Stimulated activated CD4-positive, alpha-beta T cell treated with anti-CD3 and anti-CD28 coated beads, TNF-alpha, amount 100 ng/mL, for 4 hours (primary cell): ENCODE measurements at places on chromosomes 1 and 21.

DNA sequence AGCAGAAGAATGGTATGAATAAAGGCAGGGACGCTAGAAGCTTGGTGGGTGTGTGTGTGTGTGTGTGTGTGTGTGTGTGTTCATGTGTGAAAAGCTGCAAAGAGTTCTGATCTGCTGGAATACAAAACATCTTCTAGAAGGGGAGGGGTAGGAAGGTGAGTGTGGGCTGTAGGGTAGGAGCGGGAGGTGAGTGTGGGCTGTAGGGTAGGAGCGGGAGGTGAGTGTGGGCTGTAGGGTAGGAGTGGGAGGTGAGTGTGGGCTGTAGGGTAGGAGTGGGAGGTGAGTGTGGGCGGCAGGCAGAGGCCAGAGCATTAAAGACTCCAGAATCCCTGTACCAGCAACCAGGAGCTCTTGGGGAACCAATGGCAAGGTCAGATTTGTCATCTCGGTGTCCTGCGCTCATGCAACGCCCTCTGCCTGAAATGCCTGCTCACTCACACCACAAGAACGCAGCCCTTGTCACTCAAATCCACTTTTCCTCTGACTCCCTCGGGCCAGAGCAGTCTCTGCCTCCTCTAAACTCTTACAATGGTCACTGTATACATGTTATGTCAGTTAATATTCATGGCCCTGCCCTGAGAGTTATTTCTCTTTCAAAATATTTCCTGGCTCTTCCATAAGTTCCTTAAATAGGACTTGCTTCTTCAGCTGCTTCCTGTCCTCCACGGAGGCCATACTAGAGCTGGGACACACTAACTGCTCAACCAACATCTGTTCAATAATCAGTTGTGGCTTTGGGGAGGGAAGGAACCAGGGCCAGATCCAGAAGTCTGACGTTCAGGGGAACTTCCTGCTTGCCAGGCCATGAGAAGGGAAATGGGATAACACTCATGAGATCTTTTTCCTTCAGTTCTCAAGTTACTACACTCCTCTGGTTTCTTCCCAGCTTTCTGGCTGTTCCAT, 53.6 kb upstream of the ZNF644 start:
- no peak for DNase-seq

GRCh38 chr1:44784094-44785028, 3.6 kb downstream of the BEST4 start:
- DNase-seq = no peak

DNA sequence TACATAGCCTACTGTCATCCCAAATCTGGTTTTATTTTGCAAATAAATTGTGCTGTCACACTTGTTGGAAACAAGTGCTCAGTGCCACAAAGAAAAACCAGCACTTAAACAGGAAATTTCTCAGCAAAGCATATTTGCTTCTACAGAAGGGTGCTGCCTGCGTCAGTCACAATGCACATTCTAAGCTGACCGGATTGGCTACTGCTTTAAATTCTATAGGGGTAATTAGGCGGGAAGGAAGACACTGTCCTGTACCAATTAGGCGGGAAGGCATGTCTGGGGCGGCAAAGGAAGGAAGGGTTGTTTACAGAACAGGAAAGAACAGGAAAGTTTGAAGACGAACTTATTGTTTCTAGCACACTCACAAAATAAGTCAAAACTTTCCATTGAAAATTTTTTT, 2.8 kb downstream of the IFI16 start:
- DNase-seq = peak; percentile 27

GRCh38 chr1:96882096-96882495, 160.5 kb downstream of the PTBP2 start:
- no peak for DNase-seq

GRCh38 chr1:203551550-203551949, 57.6 kb downstream of the OPTC start:
- no peak for DNase-seq

- no peak for DNase-seq
These were observed 378.5 kb downstream of the SMYD3 start for GRCh38 chr1:246128494-246129069.

DNA sequence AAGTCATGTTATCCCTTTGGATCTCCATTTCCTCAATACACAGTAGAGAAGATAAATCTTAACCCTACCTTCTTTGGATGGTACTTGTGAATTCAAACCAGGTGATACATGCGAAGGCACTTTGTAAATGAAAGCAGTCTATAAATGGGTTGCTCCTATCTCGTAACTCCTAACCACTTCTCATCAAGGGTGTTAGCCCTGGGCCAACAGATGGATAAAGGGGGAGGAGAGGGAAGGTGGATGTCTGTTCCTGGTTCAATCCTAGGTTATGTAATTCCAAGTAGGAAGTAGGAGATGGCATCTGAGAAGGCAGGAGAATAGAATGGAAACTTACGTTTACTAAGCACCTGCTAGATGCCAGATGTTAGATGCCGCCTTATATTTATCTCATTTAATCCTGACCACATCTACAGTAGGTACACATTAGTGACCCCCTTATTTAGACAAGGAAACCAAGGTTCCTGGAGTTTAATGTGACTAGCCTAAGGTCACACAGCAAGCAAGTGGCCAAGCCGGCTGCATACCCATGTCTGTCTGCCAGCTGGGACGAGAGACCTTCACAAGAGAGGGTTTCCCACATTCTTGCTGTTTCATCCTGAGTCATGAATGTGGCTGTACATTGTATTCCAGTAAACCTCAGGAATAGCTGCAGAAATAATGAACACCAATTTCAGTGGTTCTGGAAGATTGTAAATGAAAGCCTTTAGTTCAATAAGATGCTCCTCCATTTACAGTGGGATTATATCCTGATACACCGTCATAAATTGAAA, 47.7 kb downstream of the ELAVL4 start:
- DNase-seq = no peak

DNA sequence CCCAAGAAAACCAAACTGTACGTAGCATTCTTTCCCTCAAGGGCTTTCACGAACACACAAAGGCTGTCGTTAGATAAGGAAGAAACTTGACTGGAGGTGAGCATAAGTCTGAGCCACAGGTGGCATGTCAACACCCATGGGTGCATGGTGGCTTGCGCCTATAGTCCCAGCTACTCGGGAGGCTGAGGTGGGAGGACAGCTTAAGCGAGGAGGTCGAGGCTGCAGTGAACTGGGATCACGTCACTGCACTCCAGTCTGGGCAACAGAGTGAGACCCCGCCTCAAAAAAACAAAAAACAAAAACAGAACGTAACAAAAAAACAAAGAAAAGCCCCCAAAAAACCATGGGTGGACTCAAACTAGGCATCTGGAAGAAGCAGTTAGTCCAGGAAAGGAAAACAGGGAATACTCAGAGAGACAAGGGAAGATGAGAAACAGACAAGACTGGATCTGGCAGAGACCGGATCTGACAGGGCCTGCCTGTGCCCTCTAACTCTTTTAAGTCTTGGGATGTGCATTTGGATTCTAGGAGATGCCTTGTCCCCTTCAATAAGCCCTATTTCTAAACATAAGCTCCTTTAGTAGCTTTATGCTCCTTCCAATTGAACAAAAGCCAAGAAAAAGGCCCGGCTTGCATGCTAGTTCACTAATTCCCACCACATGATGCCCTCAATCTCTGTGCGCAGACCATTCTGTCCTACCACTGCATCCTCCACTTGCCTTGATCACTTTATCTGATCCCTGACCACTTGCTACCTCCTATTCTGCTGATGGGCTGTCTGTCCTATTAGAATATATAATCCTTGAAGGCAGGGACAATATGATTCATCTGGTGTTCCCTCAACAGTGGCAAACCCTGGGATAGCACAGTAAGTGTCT, 73.8 kb downstream of the APP start:
- no peak for DNase-seq

GRCh38 chr1:61808968-61809367, 66.7 kb downstream of the PATJ start:
- no peak for DNase-seq

GRCh38 chr1:1938613-1939295, 19.7 kb upstream of the TMEM52 start:
- no peak for DNase-seq

- no peak for DNase-seq
These were observed 93.9 kb downstream of the SLC45A1 start for GRCh38 chr1:8411803-8412182.

- no peak for DNase-seq
These were observed 71.0 kb downstream of the RALGPS2 start for GRCh38 chr1:178796013-178796412.

DNA sequence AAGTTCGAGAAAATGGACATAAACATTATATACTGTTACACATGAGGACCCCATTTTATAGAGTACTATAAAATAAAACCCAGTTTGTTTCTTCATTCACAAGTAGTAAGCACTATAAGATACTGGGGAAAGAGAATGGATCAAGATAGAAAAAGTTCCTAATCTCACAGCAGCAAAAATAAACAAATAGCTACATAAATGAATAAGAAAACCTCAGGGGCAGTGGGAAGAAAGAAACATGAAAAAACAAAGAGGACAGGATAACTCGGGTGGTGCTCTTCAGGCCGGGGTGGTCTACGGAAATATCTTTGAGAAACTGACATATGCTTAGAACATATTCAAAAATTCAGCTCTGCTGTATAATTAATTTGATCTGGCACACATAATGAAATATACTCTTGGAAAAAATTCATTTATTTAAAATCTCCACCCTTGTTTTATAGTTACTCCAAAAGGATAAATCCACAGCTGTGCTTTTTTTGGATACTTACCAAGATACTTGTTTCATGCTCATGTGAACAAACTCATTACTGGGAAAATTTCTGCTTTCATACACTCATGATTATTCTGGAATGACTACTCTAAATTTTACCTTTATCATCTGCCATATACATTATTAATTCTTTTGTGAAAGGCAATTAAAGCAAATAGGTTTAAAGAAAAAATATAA, 20.0 kb downstream of the CEP170 start:
- DNase-seq = no peak

DNA sequence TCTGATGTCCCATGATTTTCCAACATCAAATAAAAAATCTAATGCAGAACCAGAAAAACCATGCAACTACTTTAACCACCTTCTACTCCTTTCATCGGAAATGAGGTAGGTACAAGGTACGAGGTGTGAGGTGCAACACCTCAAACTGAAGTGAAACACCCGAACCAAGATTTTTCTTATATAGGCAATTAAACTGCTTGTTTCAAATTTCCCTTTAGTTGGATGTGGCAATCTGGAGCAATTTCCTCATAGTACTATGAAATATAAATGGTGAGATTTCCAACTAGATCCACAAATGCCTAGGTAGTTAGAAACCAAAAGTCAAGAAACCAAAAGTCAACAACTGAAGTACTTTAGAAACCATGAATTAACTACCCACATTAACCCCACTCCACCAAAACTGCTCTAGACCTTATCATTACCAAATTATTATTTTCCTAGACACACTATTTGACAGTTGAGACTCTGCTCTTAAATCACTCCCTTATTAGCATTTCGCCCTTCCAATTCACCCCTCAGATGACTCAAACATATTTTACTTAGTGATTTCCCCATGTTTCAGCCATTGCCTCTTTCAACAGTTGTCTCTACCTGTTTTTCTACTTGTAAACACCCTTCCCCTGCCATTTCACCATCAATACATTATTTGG, 37.8 kb downstream of the FUBP1 start:
- DNase-seq = no peak

DNA sequence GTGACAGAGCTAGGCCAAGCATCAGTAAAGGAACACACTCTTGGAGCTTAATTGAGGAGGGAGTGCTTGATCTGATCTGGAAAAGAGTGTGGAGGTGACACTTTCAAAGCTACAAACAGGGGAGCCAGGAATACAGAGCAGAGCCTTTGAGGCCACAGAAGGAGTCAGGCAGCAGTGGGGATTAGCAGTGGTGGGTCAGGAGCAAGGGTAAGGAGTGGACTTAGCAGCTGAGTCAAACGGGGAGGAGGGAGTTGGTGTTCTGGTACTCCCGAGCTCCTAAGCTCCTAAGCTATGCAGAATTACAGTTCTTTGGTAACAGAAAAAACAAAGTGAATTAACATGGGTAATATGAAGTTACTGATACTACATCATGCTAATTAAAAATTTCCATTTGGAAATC, 14.5 kb downstream of the RAB4A start:
- DNase-seq = no peak

DNA sequence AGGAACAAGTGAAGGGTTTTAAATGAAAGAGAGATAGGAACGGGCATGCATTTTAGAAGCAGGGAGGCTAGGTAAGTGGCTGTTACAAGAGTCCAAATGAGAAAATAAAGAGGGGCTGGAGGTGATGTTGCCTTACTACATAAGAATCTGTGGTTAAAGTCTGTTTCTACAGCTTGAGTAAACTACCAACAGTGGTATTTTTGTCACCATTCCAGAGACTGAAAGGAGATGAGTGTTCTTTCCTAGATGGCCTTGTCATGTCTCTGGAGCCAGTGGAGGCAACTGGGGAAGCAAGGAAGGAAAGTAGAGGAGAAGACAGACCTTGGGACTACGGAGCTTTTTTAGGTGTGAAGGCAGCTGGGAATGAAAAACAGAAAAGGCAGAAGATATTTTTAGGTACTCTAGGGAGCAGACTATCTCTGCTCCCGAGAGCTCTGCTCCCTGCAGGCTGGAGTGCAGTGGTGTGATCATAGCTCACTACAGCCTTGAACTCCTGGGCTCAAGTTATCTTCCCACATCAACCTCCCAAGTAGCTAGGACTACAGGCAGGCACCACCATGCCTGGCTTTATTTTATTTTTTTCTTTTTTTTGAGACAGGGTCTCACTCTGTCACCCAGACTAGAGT, 12.2 kb downstream of the HDAC1 start:
- DNase-seq = no peak

GRCh38 chr1:226772446-226773139, 33.5 kb upstream of the ITPKB start:
- DNase-seq = no peak

- DNase-seq = no peak
These were observed 13.8 kb downstream of the PARK7 start for GRCh38 chr1:7975212-7975865.

DNA sequence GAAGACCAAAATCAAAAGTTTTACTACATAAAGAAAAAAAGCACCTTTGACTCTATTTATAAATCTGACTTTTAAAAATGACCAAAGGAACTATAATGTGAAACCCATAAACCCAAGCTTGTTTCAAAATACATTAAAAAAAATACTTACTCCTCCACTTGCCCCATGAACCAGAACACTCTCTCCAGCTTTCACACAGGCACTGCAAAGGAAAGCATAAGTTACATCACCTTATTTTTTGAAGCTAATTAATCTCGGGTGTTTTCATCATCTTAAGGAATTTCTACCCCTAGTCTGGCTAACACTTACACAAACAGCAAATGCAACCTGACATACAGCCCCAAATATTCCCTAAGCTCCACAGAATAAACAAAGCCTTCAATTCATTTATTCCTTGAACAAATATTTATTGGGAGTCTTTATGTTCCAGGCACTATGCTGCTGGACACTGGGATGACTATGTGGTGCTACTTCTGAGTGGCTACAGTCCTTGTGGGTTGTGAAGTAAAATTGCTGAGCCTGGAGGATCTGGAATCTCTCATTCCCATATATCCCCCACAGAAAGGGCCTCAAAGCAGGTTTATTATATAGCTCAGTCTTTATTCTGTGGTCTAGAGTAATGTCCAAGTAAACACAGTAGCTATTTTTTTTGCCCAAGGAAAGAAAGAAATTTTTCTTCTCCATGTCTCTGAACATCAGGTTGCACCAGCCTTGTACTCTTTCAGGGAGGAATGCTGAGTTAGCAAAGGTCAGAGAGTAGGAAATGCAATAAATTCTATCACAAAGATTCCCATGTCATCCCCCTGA, 18.2 kb downstream of the CRYZ start:
- DNase-seq = no peak

- DNase-seq = no peak
These were observed 7.2 kb upstream of the PDE9A start for GRCh38 chr21:42646076-42646825.
